CD4-positive, alpha-beta T cell treated with Interleukin-6 at 100 ng/mL for 8 hours (primary cell): ENCODE measurements at places on chromosomes 11 and 22.

- DNase-seq = no peak
These were observed 17.9 kb downstream of the TTC17 start for GRCh38 chr11:43376594-43376993.

- DNase-seq = no peak
These were observed at the start of gene OLFML1 for GRCh38 chr11:7485186-7486097. TSS of gene OLFML1 (plus strand) at chr11:7485506. CDS start at chr11:7485876, 370 bp downstream.

DNA sequence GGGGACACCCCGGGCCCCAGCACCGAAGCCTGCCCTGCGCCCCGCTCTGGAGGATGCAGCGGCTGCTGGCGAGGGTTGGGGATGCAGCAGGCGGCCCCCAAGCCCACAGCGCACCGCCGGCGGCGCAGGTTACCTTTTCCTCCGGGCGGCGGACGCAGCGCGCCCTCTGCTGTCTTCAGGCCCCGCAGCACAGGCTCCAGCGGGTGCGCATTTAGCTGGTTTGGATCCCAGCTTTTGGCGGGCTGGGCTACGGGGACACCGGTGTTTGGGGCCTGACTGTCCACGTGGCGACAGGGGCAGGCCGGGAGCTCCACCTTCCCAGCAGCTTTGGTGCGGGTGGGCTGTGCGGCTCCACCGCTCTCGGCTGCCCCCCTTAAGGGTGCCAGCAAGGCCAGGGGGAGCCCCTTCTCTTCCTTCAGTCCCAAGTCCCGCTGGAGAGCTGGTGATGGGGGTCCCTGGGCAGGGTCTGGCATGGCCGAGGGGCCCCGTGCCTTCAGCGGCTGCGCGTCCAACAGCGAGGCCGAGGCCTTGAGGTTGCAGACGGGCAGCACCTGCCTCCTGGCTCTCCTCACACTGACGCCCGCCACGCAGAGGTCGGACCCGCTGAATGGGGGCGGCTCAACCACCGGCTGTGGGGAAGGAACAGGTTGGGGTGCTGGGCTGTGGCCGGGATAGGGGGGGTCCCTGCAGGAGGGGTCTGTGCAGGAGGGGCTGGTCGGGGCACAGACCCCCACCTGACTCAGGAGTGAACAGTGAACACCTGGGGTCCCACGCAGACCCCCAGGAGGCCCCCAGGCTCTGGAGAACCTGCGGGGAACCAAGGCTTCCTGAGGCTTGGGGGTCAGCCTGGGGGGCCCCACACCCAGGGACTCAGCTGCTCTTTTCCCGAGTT, 18.0 kb upstream of the IL17REL start:
- peak; percentile 84 for DNase-seq

DNA sequence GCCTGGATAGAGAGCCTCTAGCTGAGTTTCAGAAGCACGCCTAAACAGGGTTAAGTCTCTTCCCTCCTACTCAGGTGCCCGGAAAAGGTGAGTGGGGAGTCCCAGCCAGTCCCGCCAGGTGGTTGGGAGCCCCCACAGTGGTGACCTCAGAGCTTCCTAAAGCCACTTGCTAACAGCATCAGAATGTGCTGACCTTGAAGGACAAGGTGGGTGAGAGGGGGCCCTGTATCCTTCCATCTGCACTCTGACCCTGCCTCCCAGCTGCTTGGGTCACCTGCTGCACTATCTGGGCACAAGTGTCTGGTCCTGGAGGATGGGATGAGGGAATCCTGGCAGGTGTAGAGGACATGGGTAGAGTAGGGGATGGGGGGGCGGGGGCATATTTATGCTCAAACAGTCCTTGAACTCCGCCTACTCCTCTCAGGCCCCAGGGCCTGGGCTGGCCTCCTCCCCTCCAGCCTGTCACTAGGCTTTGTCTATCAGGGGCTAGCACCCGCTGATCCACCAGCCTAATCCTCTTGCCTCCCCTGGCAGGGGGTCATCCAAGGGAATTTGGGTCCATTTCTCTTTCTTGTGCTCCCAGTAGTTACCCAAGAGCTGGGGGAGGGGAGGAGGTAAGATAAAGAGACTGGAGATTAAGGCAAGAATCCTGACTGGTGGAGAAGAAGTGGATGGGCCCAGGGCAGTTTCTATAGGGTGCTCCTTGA, 3.4 kb downstream of the USP2 start:
- DNase-seq = no peak

DNA sequence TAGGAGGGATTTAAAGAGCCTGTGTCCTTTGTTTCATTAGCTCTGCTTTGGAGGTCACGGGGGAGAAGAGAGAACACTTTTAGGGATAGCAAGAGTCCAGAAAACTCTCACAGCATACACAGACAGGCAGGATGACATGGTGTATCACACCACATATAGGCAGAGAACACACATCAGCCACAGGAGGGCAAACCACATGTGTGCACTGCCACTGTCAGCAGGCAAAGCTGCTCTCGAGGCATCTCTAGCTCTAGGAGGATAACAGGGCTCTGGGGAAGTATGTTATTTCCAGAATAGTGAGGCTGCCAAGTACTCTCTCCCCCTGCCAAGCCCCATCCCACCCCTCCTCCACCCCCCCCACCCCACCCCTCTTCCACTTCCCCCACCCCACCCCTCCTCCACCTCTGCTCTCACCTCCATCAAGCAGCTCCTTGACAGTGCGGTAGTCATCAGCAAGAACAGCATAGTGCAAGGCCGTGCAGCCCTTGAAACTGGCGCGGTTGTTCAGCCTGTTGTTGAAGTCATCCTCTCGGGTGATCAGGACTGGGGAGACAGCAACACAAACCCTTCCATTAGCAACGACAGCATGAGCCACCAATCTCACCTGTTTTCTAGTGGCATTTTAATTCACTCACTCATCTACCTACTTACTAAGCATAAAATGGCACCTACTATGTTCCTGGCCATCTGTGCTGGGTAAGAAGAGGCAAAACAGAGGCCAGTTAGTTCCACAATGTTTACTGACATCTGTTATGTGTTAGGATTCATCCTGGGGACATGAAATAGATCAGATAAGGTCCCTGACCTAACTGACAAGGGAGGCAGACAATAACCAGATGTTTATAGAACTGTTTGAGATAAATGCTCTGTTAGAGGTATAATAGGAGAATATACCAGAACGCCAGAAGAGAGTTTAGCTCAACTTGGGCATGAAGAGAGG, 75.6 kb downstream of the CLPB start:
- no peak for DNase-seq

DNA sequence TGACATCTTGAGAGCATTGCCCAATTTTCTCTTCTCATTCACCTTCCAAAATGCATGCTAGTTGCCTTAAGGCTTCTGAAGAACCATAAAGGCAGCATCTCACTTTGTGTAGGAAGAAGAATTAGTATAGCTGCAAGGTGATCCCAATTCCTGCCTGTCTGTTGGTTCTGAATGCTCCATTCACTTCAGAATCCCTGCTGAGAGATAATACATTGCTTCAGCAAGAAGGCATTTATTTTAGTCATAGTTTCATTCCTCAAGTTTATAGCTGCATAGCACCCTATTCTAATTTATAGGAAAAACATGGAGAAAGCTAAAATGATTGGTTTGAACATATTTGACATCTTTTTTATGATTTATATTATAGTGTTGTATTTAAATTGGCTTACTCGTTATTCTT, 181.3 kb downstream of the METTL15 start:
- DNase-seq = no peak

- DNase-seq = peak; percentile 55
These were observed 15.8 kb upstream of the SIK2 start for GRCh38 chr11:111586388-111586831.

DNA sequence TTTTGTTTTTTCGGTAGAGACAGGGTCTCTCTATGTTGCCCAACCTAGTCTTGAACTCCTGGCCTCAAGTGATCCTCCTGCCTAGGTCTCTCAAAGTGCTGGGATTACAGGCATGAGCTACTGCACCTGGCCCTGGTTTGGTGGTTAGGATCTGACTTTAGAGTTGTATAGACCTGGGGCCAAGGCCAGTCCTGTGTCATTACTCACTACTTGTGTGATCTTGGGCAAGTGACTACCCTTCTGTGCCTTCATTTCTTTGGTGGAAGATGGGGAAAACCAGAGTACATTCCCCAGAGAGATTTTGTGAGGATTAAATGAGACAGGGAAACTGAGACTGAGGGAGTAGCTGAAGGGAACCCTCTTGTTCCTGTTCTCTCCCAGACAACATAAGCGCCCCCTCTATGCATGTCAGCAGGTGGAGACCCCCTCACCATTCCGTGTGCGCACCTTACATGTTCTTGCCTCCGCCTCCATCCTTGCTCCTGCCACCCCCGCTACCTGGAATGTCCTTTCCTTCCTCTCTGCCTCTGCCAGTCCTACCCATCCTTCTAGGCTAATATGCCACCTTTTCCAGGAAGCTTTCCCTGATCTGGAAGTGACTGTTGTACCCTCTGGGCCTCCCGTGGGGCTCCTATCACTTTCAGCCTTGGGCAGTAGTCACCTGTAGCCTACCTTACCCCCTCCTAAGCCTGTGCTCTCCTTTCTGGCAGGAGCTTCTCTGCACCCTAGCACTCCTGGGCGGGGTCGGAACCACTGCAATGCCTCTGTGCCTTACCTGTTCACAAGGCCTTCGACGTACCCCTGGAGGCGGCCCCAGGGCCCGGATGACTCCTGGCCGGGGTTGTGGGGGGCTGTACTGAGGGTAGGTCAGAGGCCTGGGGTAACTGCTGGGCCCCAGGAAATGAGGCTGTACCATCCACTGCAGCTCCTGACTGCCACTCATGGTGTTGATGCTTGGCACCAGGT, 3.9 kb downstream of the FOSL1 start:
- no peak for DNase-seq

- peak; percentile 56 for DNase-seq
These were observed 28.8 kb upstream of the MOB2 start for GRCh38 chr11:1515082-1516060.

GRCh38 chr22:36828815-36829214, 12.0 kb upstream of the PVALB start:
- no peak for DNase-seq

GRCh38 chr11:18790883-18791206, 753 bp downstream of the PTPN5 start:
- DNase-seq = no peak

GRCh38 chr11:96028746-96029145, 104.8 kb upstream of the MTMR2 start:
- no peak for DNase-seq

- no peak for DNase-seq
These were observed 7.5 kb downstream of the LRRC56 start for GRCh38 chr11:544817-545166.

DNA sequence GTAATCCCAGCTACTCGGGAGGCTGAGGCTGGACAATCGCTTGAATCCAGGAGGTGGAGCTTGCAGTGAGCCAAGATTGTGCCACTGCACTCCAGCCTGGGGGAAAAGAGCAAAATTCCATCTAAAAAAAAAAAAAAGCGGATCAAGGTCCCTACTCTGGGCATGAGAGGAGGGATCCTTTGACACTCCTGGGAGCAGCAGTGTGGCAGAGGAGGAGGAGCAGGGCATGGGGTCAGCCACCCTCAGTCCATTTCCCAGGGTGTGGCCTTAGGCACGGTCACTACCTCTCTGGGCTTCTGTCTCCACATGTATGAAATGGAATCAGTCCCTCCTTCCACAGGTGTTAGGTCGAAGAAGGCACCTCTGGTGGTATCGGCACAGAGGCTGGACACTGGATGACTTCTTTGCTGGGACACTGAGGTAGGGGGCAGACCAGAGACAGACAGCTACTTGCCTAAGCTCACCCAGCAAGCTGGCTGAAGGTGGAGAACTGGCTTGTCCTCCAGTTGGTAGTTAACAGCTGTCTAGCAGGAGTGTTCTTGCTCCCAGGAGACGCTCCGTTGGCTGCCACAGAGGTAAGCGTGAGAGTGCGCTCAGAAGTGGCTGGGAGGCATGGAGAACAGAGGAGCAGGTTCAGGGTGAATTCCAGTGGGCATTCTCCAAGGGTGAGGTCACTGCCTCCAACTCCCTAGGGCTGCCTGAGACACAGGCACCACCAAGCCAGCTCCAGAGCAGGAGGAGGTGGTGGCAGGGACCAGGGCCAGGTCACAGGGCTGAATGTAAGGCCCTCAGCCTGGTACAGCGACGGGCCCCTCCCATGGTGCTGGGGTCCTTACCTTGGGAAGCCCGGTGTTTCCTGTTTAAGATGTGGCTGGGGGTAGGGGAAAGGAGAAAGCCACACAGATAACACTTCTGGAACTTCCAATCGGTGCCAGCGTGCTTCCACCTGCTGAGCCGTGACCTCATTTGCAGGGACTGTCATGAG, 19.5 kb downstream of the TXN2 start:
- no peak for DNase-seq

DNA sequence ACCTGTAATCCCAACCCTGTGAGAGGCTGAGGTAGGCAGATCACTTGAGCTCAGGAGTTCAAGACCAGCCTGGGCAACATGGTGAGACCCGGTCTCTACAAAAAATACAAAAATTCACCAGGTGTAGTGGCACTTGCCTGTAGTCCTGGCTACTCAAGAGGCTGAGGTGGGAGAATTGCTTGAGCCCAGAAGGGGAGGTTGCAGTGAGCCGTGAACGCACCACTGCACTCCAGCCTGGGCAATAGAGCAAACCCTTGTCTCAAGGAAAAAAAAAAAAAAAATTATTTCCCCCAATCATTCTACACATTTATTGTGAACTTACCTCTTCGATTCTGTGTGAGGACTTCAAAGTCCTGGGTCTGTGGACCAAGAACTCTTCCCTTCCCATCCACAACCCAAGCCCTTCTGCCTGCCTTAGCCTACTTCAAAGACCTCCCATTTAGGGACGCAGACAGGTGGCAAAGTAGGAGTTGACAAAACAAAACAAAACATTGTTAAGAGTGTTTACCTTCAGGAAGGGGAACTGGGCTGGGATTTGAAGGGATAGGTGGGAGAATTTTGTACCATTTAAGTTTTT, 3.8 kb upstream of the WEE1 start:
- no peak for DNase-seq
